ENCODE measurements at places on chromosomes 13 and 19. TPM values are rescaled to one million over a fixed set of nuclear protein-coding genes. Genes with fewer than 3 reads are reported as not detected.

Gene CYP4F8
- total RNA-seq: not detected

Gene EPS8L1
- not detected for total RNA-seq

Gene CEACAM3
- total RNA-seq: not detected

Gene KLK7
- 0.14 TPM for total RNA-seq

Gene CGB5
- total RNA-seq: not detected

Gene ZNF98
- total RNA-seq: 7.4 TPM

Gene TRAPPC2B
- total RNA-seq: 2.0 TPM

Gene TMEM190
- total RNA-seq: 1.1 TPM

Gene FCER2
- total RNA-seq: not detected

Gene CNFN
- not detected for total RNA-seq

Gene PGLYRP2
- not detected for total RNA-seq

GRCh38 chr13:48493851-48494250 lies 39.0 kb downstream of the RCBTB2 start:
- no peak for DNase-seq
- no peaks in the 10 kb centered on the region for H3K36me3 ChIP-seq
- H3K27me3 ChIP-seq: no peaks in the 10 kb centered on the region

DNA sequence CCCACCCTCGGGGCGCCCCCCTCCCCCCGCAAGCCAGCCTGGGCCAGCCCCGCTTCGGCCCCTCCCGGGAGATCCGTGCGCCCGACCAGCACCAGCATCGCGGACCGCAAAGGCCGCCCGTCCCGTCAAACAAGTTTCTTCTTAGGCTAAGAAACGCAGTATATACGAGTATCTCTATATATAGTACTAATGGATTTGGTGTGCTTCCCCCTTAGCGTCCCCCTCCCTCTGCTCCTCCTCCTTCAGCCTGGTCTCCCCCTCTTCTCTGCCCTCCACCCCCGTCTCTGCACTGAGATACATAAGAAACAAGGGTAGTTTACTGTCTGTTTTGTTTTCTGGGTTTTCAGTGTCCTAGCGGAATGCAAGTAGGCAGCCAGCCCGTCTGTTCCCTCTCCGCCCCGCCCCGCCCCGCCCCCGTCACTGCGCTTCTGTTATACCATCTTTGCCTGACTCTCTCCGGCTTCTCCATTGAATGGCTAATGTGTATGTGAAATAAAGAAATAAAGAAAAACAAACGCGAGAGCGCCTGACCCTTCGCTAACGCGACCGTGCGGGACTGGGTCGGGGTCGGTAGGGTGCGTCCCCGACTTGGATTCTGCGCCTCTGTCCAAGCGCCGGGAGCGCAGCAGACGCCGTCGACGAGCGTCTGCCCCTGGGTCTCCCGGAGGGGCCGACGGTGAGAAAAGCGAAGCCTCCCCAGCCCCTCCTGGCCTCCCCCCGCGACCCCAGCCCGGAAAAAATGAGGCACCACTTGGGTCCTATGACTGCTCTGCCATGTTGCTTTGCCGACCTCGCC lies 4.2 kb downstream of the LYL1 start:
- H3K4me3 ChIP-seq: peak overlapping the region; percentile 36
- no peaks in the 10 kb centered on the region for H3K27me3 ChIP-seq
- H3K4me1 ChIP-seq: peaks cover 5% of the 10 kb centered on the region
- H3K27ac ChIP-seq: peak overlapping the region; percentile 87
- H3K36me3 ChIP-seq: no peaks in the 10 kb centered on the region
- DNase-seq: peak; percentile 55

- H3K4me1 ChIP-seq: no peaks in the 10 kb centered on the region
- H3K27ac ChIP-seq: peak overlapping the region; percentile 95
- no peaks in the 10 kb centered on the region for H3K27me3 ChIP-seq
Observed at GRCh38 chr19:48170817-48171347, 402 bp downstream of the ZSWIM9 start.

GRCh38 chr13:27644302-27644701 lies 22.6 kb downstream of the POLR1D start:
- no peaks in the 10 kb centered on the region for H3K4me1 ChIP-seq
- H3K27ac ChIP-seq: no peak overlapping the region
- DNase-seq: no peak
- no peak overlapping the region for H3K4me3 ChIP-seq
- no peaks in the 10 kb centered on the region for H3K36me3 ChIP-seq
- no peaks in the 10 kb centered on the region for H3K27me3 ChIP-seq

DNA sequence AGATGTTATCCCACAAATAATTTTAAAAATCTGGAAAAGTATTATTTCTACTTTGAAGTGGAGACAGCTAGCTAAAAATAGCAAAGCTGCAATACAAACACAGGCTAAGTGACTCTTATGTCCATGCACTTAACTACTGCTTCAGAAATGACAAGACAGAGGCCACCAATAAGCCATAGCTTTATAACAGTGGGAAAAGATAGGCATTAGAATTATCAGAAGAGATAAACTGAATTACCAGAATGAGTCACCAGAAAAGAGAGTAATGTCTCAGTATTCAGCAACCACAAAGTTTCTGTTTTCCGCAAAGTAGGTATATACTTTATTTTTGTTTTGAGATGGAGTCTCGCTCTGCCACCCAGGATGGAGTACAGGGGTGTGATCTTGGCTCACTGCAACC lies 17.1 kb downstream of the CLN5 start:
- no peaks in the 10 kb centered on the region for H3K27me3 ChIP-seq
- H3K4me1 ChIP-seq: no peaks in the 10 kb centered on the region
- no peak overlapping the region for H3K27ac ChIP-seq
- H3K36me3 ChIP-seq: no peaks in the 10 kb centered on the region

DNA sequence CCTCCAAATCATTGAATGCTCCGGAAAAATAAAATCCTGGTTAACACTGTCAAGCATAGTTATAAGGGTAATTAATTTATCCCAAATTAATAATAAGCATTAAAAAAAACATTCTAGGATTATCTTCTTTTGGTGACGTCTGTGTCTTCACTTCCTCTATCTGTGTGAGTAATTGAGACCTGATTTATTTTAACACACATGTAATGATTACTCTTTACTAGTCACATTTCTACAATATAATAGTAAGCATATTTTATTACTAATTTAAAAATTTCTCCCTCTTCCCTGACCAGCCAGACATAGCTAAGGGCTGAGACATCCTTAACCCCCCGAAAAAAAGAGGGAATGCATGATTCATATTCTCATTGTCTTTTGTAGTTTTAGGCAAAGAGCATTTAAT lies 2.3 kb downstream of the FNDC3A start:
- H3K27ac ChIP-seq: no peak overlapping the region
- no peaks in the 10 kb centered on the region for H3K4me1 ChIP-seq
- DNase-seq: no peak
- H3K36me3 ChIP-seq: no peaks in the 10 kb centered on the region

DNA sequence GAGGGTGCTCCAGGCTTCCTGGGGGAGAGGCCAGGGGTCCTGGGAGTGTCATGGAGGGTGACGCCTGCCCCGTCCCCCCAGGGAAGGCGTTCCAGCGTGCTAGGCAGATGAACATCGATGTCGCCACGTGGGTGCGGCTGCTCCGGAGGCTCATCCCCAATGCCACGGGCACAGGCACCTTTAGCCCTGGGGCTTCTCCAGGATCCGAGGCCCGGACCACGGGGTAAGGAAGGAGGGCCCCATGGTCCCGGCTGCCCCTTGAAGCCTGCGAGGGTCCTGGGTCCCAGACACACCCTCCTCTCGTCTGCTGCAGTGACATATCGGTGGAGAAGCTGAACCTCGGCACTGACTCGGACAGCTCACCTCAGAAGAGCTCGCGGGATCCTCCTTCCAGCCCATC lies 11.4 kb downstream of the PTGER1 start:
- H3K4me1 ChIP-seq: no peaks in the 10 kb centered on the region
- no peak overlapping the region for H3K4me3 ChIP-seq
- no peak overlapping the region for H3K27ac ChIP-seq
- H3K36me3 ChIP-seq: no peaks in the 10 kb centered on the region
- DNase-seq: no peak

GRCh38 chr13:24678151-24678550 lies 2.1 kb upstream of the ATP12A start:
- DNase-seq: no peak
- H3K4me1 ChIP-seq: peaks cover 9% of the 10 kb centered on the region
- H3K27me3 ChIP-seq: peaks cover 14% of the 10 kb centered on the region
- H3K36me3 ChIP-seq: no peaks in the 10 kb centered on the region
- H3K4me3 ChIP-seq: no peak overlapping the region

GRCh38 chr19:46386151-46386550 lies 27.2 kb downstream of the CCDC8 start:
- H3K4me3 ChIP-seq: no peak overlapping the region
- DNase-seq: no peak
- H3K27me3 ChIP-seq: no peaks in the 10 kb centered on the region
- H3K36me3 ChIP-seq: no peaks in the 10 kb centered on the region
- no peak overlapping the region for H3K27ac ChIP-seq

DNA sequence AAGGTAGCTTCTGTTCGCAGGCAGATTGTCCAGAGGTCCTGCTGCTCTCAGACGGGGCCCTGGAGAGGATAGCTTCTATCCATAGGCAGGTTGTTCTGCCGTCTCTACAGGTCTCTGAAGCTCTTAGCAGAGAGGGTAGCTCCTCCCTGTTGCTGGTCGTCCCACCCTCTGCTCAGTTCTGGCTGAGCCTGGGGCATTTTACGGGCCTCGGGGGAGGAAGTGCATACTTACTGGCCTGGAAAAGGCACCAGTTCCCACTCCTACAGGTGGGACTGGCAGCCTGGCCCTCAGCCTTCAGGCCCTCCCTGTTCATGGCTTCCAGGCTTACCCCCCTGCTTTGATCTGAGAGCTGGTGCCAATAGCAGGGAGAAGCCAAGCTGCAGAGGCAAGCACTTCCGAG lies 42.3 kb downstream of the USPL1 start:
- no peak overlapping the region for H3K27ac ChIP-seq
- DNase-seq: no peak
- no peak overlapping the region for H3K4me3 ChIP-seq
- H3K27me3 ChIP-seq: no peaks in the 10 kb centered on the region

DNA sequence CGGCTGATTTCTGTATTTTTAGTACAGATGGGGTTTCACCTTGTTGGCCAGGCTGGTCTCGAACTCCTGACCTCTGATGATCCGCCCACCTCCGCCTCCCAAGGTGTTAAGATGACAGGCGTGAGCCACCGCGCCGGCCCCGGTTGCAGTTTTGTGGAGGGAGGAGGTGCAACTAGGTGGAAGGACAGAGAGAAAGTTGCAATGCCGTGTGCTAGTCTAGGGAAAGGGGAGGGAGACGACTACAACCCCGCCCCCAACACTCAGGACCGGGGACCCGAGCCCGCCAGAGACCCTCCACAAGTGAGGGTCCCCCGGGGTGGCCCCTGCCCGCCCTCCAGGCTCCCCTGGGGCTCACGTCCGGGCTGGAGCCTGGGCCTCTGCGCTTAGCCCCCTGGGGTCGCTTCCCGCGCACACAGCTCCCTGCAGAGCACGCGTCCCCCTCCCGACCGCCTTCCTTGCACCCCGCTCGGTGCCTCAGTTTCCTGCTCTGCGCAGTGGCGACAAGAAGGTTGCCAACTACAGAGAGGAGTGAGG lies 1.2 kb upstream of the ARID3A start:
- peaks cover 17% of the 10 kb centered on the region for H3K27me3 ChIP-seq
- peak overlapping the region; percentile 74 for H3K4me3 ChIP-seq
- no peak for DNase-seq
- H3K4me1 ChIP-seq: no peaks in the 10 kb centered on the region

GRCh38 chr19:55495646-55496349 lies 7.6 kb downstream of the SSC5D start:
- no peak overlapping the region for H3K4me3 ChIP-seq
- no peaks in the 10 kb centered on the region for H3K4me1 ChIP-seq
- H3K27me3 ChIP-seq: no peaks in the 10 kb centered on the region
- no peak for DNase-seq
- H3K27ac ChIP-seq: peak overlapping the region; percentile 96

GRCh38 chr19:15260939-15261338 lies 28.7 kb upstream of the EPHX3 start:
- no peak overlapping the region for H3K4me3 ChIP-seq
- peaks cover 24% of the 10 kb centered on the region for H3K4me1 ChIP-seq
- H3K27ac ChIP-seq: no peak overlapping the region

DNA sequence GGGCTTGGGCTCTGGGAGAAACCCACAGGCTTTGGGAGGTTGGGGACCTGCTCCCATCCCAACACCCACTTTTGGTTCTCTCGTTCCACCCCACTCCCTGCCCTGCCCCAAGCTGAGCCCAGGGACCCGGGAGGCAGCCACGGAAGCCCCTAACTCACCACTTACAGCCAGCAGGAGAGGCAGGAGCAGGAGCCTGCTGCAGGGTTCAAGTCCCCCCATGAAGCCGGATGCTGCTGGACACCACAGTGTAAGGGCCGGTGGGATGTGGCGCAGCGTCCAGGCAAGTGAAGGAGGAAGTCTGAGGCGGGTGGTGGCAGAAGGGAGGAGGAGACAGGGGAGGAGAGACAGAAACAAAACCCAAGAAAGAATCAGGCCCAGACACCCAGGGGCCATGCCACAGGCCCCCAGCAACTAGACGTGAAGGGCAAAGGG lies at the start of gene TYROBP:
TYROBP (minus strand) TSS at position 286 of the 432 bp plus-strand sequence; CDS start at position 219, 67 bp downstream.
- no peak within 1 kb of the TSS for H3K27ac ChIP-seq
- H3K36me3 ChIP-seq: no peaks in the 10 kb centered on the region
- H3K4me3 ChIP-seq: no peak within 1 kb of the TSS
- DNase-seq: no peak

DNA sequence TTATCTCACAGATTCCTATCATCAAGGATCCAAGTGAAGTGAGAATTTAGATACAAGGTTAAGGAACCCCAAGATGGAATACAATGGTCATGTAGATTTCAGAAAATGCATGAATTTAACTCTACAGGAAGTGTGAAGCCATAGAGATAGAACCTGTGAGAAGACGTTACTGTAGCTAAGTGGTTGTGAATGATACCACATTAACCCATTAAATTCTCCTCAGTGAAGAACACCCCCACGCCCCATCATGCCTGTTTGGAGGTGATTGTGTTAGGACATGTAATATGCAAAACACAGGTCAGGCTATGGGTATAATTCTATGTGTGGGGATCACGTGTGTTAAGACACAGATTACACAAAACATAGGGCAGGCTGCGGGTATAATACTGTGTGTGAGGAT lies 1166.7 kb downstream of the EFNB2 start:
- H3K27me3 ChIP-seq: no peaks in the 10 kb centered on the region
- DNase-seq: no peak
- H3K27ac ChIP-seq: no peak overlapping the region
- H3K36me3 ChIP-seq: no peaks in the 10 kb centered on the region

GRCh38 chr13:114063545-114064449 lies 68.6 kb downstream of the RASA3 start:
- H3K4me1 ChIP-seq: peaks cover 28% of the 10 kb centered on the region
- H3K36me3 ChIP-seq: no peaks in the 10 kb centered on the region
- DNase-seq: peak; percentile 75
- peak overlapping the region; percentile 96 for H3K27ac ChIP-seq
- H3K27me3 ChIP-seq: no peaks in the 10 kb centered on the region
- peak overlapping the region; percentile 35 for H3K4me3 ChIP-seq
